ENCODE measurements at places on chromosomes 2 and 18.

GRCh38 chr18:2395427-2396161 is 175.7 kb downstream of the METTL4 start:
- no peak for DNase-seq

GRCh38 chr2:110099038-110099425 is 16.6 kb downstream of the MALL start:
- DNase-seq: no peak

DNA sequence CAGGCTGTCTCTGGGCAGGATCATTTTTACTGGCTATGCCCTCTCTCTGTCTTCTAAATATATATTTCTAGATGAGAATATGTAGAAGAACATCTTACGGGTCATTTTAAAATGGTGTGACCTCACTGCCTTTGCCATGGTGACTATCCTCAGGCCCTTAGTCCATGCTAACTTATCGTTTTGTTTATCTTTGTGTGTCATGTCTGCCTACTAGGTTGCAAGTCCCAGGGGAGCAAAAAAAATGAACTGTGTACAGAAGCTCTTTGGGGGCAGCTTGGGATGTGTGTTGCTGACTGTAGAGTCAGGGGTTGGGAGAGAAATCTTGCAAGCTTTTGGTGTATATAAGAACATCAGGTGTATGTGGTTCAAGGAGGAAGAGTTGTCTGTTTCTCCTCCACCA is 11.0 kb downstream of the CPSF3 start:
- no peak for DNase-seq

DNA sequence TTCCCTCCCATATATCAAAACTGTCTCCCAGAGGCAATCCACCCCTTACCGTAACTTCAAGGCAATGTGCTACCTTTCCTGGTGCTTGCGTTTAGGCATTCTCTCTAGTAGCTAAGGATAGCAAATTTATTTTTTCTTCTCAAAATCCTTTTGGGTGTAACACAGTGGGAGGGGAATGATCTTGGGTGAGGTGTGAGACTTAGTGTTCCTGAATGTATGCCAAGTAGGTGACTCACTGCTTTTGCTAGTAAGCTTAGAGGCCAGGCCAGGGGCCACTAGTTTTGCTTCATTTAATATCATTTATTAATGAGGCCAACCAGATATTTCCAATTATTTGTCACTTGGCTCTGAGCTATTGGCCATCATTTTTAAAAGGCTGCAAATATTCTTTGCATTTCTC is 135.5 kb downstream of the NAPG start:
- no peak for DNase-seq

DNA sequence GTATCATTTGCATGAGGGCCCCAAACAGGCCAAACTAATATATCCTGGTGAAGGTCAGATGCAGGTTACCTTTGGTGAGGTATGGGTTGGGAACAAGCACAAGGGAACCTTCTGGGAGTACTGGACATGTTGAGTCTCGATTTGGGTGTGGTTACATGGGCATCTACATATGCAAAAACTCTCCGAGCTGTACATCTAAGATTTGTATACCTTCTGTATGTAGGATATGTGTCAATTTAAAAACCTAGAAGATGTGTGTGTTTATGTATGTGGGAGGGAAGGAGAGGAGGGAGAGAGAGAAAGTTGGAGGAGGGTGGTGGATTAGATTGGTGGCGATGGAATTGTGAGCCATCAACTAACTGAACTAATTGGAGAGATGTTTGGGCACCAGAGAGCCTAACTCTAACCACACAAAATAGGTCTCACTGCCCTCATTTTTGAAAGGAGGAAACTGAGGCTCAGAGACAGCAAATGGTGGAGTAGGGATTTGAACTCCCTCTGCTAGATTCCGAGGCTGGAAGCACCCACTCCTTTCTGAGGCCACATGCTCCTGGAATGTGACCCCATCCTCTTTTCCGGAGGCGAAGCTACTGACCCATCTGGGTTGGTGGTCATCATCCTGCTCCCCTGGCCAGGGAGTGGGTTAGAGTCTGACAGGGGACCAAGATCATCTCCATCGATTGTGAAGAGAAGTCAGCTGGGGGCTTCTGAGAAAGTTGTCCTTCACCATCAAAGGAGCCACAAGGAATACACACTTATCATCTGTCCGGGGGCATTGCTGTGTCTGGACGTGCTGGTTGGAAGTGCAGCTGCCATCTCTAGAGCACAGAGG is 107.3 kb upstream of the MYCN start:
- no peak for DNase-seq

DNA sequence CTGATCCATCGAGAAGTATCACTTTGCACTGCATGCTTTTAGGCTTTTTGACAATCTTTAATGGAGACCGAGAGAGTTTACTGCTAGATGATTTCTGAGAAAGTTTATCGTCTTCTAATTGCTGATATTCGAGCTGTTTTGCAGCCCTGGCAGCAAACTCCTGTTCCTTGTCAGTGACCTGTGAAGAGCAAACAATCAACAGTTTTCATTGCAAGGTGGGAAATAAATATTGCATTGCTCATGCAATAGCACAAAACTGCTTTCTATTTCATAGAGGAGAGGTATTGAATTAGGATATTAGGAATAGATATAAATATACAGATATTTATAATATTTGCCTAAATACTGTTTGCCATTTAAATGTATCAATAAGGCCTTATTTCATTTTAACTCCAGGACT is 65.5 kb downstream of the EPB41L3 start:
- no peak for DNase-seq

DNA sequence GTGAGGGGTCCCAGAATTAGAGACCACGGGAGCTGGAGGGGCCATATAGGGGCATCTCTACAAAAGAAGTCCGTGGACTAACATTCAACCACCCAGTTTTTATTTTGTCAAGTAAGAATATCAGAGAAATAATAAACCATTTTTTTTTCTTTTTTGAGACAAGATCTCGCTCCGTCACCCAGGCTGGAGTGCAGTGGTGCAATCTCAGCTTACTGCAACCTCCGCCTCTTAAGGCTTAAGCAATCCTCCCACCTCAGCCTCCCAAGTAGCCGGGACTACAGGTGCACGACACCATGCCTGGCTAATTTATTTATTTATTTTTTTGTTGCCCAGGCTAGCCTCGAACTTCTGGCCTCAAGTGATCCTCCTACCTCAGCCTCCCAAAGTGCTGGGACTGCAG is 82.7 kb downstream of the ZFP36L2 start:
- DNase-seq: no peak

- no peak for DNase-seq
Observed at GRCh38 chr2:178946494-178946893, 103.4 kb downstream of the CCDC141 start.

DNA sequence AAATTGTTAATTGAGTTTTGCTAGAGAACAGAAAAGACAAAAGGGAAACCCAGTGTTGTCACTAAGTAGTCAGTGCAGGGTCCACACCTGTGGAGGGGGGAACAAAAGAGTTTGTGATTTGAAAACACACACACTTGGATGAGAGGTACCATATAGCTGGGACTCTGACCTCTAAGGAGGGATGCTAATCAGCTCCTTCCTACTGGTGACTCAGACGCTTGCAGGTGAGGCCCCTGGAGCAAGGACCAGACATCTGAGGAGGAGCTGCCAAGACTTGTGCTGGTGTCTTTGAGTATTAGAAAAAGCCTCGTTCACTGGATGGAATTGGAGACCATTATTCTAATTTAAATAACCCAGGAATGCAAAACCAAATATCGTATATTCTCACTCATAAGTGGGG is 146.4 kb upstream of the MAP2 start:
- no peak for DNase-seq

DNA sequence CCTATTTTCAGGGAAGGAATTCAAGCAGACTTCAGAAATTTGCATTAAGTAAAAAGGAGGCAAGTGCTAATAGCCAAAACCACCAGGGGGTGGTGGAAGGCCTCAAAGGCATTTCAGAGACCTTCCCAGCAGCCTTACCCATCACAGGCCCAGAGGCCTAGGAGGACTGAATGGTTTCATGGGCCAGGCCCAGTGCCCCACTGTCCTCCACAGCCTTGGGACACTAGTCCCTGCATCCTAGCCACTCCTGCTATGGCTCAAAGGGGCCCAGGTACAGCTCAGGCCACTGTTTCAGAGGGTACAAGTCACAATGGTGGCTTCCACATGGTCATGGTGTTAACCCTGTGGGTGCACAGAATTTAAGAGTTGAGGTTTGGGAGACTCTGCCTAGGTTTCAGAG is 58.6 kb upstream of the CHAC2 start:
- no peak for DNase-seq

DNA sequence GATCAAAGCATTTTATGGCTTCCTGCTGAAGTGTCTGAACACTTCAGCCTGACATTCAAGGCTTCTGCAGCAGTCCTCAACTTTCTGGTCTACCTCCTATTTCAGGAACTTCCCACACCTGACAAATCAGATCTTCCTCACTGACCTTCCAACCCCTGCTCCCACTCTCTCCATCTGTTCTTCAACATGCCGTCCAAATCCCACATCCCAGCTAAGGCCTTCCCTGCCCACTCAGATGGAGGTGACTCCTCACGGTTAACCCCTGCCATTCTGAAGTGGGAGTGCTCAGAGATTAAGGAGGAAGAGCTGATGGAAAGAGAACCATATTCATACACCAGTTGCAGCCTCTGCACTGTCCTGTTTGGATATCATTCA is 104.8 kb downstream of the POLR1A start:
- DNase-seq: no peak

GRCh38 chr18:35478520-35479435 is 19.0 kb downstream of the INO80C start:
- no peak for DNase-seq

DNA sequence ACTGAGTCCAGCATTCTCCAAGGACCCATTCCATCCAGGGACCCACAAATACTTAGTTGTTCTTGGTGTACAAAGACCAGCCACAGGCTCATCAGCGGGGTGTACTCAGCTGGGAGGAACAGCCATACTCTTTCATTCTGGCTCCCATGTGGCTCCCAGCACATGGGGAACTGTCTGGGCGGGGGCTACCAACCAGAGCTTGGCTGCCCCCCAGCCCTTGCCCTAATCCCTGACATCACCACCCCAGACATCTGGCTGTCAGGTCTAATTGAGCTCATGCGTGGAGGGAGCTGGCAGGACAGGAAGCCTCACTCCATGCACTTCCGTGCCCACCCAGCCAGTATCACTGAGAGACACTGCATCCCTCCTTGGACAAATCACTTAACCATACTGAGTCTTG is 283.6 kb downstream of the DYSF start:
- DNase-seq: no peak

- no peak for DNase-seq
Observed at GRCh38 chr2:144642856-144643255, 122.9 kb upstream of the ZEB2 start.

DNA sequence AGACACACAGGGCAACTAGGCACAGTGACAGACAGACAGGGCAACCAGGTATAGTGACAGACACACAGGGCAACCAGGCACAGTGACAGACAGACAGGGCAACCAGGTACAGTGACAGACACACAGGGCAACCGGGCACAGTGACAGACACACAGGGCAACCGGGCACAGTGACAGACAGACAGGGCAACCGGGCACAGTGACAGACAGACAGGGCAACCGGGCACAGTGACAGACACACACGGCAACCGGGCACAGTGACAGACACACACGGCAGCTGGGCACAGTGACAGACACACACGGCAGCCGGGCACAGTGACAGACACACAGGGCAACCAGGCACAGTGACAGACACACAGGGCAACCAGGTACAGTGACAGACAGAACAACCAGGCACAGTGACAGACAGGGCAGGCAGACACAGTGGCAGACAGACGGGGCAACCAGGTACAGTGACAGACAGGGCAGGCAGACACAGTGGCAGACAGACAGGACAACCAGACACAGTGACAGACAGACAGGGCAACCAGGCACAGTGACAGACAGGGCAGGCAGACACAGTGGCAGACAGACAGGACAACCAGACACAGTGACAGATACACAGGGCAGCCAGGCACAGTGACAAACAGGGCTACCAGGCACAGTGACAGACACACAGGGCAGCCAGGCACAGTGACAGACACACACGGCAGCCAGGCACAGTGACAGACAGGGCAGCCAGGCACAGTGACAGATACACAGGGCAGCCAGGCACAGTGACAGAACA is 64.7 kb upstream of the RAB6C start:
- no peak for DNase-seq

- DNase-seq: no peak
Observed at GRCh38 chr2:140596447-140596846, 1534.4 kb downstream of the LRP1B start.

DNA sequence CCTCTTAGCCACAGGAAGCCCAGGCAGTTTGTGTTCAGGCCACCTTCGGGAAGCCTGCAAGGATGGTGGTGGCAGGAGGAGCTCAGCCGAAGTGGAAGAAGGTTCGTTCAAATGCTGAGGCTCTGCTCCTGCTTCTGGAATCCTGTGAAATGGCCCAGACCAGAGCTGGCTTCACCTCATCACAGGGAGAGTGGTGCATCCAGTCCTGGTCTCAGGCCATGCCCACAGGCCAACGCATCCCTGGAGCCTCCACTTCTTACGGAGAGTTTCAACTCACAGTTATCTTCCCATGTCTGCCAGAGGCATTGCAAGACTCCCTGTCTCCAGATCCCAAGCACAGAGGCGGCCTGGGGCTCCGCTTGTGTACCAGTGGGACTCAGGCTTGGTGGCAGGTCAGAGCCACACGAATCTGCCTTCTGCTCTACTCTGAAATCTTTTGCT is 82.3 kb downstream of the NDUFA10 start:
- no peak for DNase-seq

GRCh38 chr2:101302016-101302415 is 6.5 kb downstream of the RNF149 start:
- no peak for DNase-seq

DNA sequence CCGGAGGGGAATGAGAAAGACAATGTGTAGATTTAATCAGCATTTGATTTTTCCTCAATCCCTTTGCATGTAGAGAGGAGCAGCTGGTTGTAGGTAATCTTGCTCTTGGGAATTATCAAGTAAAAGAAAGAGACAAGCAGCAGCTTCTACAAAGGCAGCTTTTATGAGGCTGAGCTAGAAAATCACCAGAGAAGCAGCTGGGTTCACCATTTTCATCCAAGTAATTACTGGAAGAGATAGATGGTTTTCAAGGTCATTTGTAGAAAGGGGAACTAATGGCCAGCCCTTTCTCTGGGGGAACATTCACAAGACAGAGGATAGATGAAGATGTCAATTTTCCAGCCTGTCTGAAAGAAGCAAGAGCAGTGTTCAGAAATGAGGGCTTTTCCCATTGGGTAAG is 113.0 kb downstream of the RND3 start:
- no peak for DNase-seq

GRCh38 chr2:241943961-241944575 is 74.5 kb downstream of the RTP5 start:
- no peak for DNase-seq

DNA sequence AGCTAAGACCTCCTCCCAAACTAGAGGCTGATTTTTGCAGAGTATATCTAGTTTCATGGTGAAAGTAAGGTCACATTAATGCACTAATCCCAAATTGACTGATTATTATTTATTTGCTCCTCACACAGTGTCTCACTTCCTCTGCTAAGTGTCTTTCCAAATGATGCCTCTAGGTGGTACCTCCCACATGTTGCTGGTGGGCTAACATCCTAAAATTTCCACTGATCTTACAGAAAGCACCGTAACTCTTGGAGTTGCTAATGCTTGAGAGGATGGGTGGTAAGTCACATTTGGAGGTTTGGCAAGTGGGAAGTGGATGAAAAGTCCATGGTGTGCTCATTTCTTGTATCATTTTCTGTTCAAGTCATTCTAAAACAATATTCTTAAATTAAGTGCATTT is 428.7 kb upstream of the GYPC start:
- no peak for DNase-seq

- DNase-seq: no peak
Observed at GRCh38 chr2:117058366-117058765, 756.1 kb upstream of the DDX18 start.

- DNase-seq: no peak
Observed at GRCh38 chr2:236661061-236661761, 91.6 kb downstream of the ACKR3 start.

- DNase-seq: no peak
Observed at GRCh38 chr2:227461811-227462461, 10.0 kb upstream of the AGFG1 start.

Data from CD4-positive, alpha-beta T cell treated with Interleukin-6 at 100 ng/mL for 8 hours (primary cell).